COLO829 (cell line): ENCODE measurements at places on chromosomes 12 and 14.

DNA sequence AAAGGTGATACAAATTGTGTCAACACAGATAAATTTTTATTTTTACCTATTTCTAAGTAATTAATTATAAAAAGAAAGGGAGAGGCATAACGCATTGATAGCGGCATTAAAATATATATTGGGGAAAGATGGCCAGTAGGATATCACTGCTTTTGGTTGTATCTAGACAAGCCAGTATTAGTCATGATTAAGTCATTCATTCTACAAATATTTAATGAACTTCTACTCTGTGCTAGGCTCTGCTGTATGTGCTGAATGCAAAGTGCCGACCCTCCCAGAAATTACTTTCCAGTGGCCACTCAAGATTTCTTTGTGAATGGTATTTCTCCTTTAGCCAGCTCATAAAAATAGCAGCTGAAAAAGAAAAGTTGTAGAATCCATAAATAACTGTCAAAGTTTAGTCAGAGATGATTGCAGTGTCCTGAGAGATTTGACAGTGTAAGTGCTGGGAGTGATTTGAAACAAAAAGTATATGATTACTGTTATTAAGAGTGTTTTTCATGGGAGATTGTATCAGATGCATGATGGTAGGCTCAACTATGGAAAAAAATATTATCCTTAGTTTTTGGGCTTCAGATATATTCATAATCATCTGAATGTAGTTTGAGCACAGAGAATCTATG, 133.2 kb downstream of the MGAT4C start:
- DNase-seq: no peak

DNA sequence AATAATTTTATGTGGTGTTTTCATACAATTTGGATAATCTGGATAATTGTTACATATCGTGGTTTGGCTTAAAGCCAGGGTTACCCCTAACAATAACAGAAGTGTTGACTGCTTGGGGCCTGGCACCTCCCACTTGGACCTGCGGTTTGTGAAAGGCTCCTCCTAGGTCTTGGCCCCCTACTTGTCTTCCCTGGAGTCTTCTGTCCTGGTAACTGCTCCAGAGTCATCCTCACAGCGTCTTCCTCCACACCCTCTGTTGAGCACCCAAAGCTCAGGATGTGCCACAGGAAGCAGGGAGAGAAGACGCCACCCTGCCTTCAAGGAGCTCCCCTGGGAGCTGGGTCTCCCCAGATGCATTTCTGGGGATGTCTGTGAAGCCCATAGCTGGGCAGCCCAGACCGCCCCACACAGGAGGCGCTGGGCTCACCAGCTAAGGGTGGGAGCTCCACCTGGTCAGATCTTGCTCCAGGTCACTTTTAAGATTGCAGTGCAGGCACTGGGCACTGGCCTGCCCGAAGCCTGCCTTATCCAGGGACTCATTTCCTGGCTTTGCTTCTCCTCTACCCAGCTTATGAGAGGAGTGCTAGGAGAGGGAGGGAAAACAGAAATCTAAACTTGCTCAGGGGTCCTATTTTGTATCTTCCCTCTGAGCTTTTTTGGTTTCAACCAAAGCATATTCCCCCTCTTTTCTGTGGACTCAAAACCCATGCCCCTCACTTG, 98.2 kb downstream of the ZFP36L1 start:
- DNase-seq: no peak

DNA sequence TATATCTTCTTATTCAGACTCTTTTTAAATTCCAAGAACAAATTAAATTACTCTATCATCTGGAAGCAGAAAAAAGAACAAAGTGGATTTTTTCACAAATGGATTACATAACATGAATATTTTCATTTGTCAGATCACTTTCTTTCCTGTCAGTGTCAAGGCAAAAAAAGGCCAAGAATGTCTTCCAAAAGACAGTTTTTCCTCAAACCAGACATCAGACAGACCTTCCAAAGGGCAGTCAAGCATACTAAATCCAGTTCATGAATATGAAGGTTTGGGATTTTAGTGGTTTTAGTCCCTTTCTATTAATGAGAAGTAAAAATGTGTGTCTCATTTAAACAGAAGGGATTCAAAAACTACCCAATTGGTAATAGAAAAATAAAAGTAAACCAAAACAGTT, 336.0 kb downstream of the CEP128 start:
- DNase-seq: no peak

- no peak for DNase-seq
Measured at GRCh38 chr12:92938018-92938417, 8.9 kb upstream of the EEA1 start.

GRCh38 chr14:96817750-96818666, 20.8 kb downstream of the VRK1 start:
- DNase-seq: no peak

DNA sequence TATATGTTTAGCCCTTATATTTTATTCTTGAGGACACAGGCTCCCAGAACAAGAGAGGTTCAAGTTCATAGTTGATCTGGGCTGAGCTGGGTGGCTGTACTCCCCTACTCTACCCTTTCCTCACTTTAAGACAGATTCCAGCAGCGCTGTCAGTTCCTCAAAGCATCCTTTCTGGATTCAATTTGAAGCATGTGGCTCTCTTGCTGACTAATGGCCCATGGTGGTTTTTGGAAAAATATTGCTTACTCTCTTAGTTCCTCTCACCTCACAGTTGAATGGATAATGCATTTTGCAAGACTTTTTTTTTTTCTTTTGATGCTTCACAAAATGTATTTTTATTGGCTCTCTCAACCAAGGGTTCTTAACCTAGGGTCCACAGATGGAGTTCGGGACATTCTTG, 4.1 kb downstream of the PELI2 start:
- DNase-seq: no peak

GRCh38 chr12:123805173-123805572, 43.1 kb downstream of the DNAH10 start:
- no peak for DNase-seq

DNA sequence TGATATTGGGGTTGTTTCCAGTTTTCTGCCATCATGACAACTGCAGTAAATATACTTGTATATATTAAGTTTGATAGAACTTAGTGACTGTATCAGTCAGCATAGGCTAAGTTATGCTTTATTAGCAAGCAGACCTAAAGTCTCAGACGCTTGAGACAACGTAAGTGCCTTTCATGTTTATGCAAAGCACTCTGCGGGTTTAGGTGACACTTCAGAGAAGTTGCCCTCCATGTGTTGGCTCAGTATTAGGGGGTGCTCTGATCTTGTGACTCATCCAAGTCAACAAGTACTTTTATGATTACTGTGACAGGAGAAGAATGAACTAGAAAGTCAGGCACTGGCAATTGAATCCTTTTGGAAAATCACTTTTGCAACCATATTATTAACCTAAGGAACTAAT, 13.3 kb upstream of the OTOGL start:
- no peak for DNase-seq

DNA sequence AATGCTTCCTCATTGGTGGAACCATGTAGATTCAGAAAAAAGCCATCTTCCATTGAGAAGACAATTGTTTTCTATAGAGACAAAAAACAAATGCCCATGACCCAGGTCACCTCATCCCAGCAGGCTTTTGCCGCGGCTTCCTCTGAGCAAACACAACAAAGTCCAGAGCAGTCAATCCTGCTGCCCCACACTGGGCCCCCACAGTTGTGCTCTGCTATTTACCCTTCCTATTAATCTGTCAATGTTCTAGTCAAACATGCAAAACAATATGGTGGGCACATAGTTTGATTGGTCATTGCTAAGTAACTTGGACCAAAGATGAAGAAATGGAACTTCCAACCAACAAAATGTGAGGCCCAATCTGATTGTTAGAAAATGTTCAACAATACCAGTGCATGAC, 20.7 kb downstream of the C12orf42 start:
- no peak for DNase-seq

- DNase-seq: no peak
Measured at GRCh38 chr12:107530701-107531100, 154.9 kb upstream of the PWP1 start.

DNA sequence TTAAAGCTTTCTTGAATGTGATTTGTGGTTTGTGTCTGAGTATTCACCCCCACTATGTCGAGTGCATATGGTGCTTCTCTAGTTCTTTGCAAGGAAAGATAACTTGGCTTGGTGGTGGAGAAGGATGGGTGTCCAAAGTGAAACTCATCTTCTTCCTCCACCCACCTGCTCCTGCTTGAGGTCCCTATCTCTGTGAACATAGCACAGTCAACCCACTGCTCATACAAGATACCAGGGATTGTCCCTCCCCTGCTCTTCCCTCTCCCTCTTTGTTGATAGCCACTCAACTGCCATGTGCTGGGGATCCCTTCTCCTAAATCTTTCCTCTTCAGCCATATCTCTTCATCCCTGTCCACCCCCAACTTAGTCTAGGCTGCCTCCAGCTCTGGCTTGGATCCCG, 176.5 kb downstream of the ASCL4 start:
- no peak for DNase-seq

DNA sequence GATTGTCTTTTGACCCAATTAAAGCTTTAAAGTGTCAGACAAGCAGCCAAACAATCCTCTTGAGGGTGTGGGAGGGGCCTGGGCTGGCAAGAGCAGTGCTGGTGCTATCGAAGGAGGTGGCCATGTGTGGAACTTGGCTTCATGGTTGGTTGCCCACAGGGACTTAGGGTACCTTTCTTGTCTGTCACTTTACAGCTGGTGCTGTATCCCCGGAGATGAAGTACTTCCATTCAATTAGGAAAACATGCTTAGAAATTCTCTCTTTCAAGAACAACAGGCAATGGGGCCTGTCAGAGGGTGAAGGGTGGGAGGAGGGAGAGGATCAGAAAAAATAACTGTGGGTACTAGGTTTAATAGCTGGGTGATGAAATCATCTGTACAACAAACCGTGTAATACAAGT, 86.5 kb downstream of the DAAM1 start:
- no peak for DNase-seq
